ENCODE measurements at places on chromosomes 13 and 19.

GRCh38 chr13:103539721-103540381, 473.6 kb upstream of the SLC10A2 start:
- DNase-seq = no peak

DNA sequence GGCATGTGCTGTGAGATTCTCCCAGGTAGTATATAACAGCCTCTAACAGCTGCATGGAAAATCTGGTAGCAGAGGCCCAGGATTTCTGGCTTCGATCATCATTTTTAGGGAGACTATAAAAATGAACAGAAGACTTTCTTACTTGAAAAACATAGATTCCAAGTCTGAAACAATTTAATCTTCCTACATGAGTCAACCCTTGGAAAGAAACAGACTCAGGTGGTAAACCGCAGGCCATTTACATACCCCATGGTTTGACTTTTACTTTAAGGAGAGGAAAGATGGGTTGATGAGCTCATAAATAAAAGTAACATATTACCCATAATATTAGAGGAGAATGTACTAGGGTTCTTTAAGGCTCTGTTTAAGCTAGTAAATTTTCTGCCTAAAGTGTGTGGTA, 121.6 kb downstream of the CYSLTR2 start:
- no peak for DNase-seq

GRCh38 chr19:53541971-53542370, 4.0 kb downstream of the ZNF331 start:
- DNase-seq = no peak

GRCh38 chr13:109314101-109314500, 472.3 kb downstream of the IRS2 start:
- no peak for DNase-seq

GRCh38 chr19:35959968-35960320, 23.8 kb downstream of the LRFN3 start:
- DNase-seq = no peak

DNA sequence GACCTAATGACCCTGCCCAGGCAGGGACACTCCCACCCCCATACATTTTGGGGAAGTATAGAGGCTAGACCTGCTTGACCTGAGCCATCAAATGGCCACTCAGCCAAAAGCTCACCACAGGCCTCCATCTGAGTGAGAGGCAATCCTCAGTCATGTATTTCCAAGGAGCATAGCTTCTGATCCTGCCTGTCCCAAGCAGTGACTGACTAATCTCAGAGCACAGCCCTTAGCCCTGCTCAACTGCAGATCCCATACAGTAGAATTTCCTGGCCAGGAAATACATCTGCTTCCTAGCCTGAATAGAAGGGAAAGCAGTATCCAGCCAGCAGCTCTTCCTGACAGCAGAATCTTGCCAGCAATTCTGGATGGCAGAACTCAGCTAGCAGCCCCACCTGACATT, 880.6 kb upstream of the GPC6 start:
- DNase-seq = no peak

GRCh38 chr19:41564515-41565378, 11.2 kb upstream of the CEACAM21 start:
- no peak for DNase-seq

DNA sequence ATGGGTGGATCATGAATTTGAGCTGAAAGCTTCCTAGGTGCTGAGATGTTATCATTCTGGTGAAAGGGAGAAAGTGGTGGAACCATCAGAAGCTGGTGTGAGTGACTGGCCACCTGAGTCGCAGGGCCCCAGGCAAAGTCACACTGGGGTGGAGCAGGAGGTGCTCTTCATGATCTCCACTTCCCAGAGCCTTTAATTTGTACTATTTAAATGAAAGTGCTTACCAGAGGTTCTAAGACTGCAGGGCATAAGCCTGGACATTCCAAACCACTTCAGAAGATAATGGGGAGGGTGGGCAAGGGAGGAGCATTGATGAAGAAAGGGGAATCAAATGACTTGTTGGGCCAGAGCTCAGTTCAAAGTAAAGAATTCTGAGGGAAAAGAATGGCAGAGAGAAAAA, 156.1 kb downstream of the RGCC start:
- no peak for DNase-seq

- no peak for DNase-seq
Measured at GRCh38 chr19:4472174-4472974, at the start of gene HDGFL2. Gene HDGFL2 (plus strand): TSS chr19:4472297. CDS start chr19:4472351, 54 bp downstream.

DNA sequence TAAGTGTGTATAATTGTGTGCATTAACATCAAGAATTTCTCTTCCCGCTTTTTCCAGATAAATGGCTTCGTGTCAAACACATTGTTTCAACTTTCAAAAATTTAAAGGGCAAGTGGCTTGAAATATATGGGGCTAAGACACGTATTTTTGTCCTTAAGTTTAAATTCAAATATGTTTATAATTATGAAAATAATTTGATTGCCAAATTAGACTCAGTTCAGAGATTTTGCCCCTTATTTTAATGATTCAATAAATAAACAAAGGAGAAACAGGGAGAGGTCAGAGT, 1159.2 kb upstream of the MIR17HG start:
- no peak for DNase-seq

DNA sequence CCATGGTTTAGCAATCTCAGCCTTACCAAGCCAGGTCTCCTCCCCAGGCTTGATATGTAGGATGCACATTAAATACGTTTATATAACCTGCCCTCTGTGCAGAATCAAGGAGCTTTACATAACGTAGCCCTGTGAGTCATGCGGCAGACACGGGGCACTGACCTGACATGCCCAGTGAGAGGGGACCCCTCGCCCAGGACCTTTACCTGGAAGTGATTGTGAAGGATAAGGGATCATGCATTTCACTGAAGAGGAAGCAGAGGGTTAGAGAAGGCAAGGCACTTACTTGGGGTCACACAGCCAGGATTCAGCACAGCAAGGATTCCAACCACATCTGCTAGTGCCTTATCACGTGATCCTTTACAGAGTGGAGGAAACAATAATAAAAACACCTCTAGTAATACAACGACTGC, 18.9 kb upstream of the FOSB start:
- DNase-seq = no peak

DNA sequence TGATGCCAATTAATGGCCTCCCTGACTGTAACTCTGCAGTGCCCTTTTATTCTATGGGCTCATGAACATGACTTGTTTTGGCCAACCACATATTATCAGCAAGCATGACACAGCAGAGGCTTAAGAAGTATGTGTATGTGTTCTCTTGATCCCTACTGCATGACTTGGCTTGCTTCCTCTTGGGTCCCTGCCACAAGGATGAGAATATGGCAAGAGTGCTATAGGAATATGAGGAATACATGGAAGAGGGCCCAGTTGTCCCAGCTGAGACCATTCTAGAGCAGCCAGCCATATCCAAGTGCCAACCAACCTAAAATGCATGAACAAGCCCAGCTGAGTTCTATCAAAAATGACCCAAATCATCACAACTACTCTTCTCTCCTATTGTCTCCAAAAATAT, 576.7 kb upstream of the PCDH9 start:
- no peak for DNase-seq

DNA sequence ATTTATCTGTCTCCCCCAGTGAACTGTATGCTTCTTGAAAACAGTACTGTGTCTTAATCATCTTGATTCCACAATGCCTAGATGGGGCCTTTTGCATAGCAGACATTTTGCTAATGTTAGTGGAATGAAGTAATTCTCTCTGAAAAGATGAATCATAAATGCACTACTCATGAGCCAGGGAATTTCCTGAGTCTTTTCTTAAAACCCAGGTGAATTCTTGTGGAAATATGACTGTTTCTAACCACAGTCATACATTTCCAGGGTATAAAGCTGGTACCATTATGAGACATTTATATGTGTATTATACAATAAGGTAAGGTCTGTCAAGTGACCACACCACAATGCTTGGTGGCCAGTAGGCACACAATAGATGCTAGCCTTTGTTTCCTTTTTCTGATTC, 5.5 kb upstream of the KCTD4 start:
- no peak for DNase-seq

GRCh38 chr13:45055902-45056648, 64.2 kb upstream of the GTF2F2 start:
- no peak for DNase-seq

GRCh38 chr13:113123226-113124201, 915 bp downstream of the F10 start:
- DNase-seq = no peak

DNA sequence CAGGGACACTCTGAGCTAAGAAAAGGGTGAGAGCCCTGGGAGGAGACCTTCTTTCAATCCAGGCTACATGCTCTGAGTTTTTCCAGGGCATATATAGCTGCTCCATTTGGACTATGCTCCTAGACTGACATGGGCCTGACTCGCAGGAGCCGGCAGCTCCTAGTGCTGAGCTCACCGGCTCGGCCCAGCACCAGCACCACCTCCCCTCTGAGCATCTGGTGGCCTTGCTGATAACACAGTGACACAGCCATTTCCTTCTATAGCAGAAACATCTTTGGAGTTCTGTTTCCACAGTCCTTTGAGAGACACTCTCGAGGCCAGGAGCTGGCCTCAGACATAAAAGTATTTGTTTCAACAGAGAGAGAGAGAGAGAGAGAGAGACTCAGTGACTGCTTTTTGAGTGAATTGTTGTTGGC, 184.9 kb downstream of the TM9SF2 start:
- DNase-seq = no peak

GRCh38 chr19:32450217-32450616, 44.6 kb downstream of the DPY19L3 start:
- no peak for DNase-seq

DNA sequence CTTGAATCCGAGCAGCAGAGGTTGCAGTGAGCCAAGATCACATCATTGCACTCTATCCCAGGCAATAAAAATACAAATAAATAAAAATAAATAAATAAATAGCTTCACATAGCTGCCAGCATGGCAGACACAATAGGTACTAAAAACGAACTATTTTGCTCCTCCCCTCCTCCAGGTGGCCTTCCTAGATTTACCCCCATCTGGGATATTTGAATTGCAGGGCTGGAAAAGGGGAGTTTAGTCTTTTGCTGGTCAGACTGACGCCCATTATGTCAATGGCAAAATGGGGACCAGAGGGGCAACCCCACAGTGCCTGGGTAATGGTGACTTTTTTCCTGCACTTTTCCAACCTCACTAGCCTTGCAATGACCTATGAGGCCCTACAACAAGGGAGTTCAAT, 640 bp upstream of the GMFG start:
- DNase-seq = no peak

GRCh38 chr13:23469951-23470421, 36.5 kb upstream of the SACS start:
- DNase-seq = no peak

DNA sequence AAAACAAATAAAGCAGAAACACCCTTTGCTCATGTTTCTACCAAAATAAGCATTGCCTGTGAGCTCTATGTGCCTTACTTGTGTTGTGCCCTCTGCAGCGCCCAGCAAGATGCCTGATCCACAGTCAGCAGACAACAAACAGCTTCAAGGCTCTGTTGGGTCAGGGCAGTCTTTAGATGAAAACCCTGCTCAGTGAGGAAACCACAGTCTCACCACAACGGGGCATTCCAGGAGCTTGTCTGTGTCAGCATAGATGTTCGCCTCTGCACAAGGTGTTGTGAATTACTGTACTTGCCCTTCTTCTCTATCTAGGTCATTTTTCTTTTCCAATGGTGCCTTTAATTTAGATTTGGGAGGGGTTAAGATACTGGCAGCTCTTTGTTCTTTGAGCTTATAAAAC, 251.9 kb downstream of the COL4A1 start:
- peak; percentile 73 for DNase-seq

- peak; percentile 18 for DNase-seq
Measured at GRCh38 chr13:38872693-38873092, 117.9 kb downstream of the STOML3 start.

- no peak for DNase-seq
Measured at GRCh38 chr19:46950526-46951170, 69.0 kb upstream of the NPAS1 start.

Data from DND-41 (cell line).